CD8-positive, alpha-beta memory T cell (primary cell): ENCODE measurements at places on chromosomes 5 and 9.

DNA sequence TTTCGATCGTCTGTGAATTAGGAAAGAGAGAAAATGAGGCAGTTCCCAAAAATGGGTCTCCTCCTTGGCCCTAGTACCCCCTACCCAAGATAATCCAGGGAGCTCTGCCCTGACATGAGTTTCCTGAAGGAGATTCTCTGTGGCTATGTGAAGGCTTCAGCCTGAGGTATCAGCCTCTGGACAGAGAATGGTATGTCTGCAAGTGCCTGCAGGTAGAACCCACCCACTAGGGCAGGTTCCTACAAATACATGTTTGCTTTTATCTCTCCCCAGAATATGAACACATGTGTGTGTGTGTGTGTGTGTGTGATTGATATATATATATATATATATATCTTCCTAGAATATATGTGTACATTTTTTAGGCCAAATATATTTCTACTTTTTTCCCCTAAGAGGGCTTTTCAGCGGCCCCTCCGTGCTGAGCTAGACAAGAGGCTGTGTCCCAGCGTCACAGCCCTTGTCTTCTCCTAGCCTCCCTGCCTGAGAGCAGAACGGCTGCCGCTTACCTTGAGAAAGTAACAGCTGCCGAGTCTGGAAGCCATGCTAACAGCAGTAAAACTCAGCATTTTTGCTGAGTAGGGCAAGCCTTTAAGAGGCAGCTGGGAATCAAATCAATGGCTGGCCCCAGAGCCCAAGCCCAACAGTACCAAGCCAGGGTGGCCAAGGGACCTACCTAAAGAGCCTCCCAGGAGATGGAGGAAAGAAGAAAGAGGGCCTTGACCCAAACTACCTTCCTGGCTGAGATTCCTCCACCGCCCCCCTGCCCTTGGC is 2.1 kb downstream of the BRINP1 start:
- H3K27ac ChIP-seq: no peak overlapping the region
- H3K4me3 ChIP-seq: no peak overlapping the region
- no peaks in the 10 kb centered on the region for H3K27me3 ChIP-seq
- no peaks in the 10 kb centered on the region for H3K36me3 ChIP-seq

- H3K27me3 ChIP-seq: no peaks in the 10 kb centered on the region
- no peak for DNase-seq
Measured at GRCh38 chr5:83126501-83126900, 49.2 kb downstream of the XRCC4 start.

GRCh38 chr5:145178641-145179523 is 656.3 kb downstream of the PRELID2 start:
- DNase-seq: no peak
- no peaks in the 10 kb centered on the region for H3K4me1 ChIP-seq
- H3K27me3 ChIP-seq: no peaks in the 10 kb centered on the region
- no peak overlapping the region for H3K4me3 ChIP-seq
- no peaks in the 10 kb centered on the region for H3K36me3 ChIP-seq
- no peak overlapping the region for H3K27ac ChIP-seq

DNA sequence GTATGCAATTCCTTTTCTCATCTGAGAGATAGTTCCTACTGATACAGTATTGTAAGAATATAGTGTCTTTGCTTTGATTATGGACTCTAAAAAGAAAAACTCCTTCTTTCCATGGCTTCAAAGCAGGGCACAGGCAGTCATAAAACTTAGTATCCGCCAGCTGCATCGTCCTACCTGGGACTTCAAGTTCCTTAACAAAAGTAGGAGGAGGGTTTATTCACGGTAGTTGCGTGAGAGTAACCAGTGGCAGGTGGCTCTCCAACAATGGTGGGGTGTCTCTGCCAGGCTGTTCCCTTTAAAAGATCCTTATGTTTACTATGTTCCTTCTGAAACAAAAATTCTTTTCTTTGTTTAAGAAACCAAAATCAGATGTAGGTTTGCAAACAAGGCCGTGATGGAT is 173.5 kb upstream of the DMAC1 start:
- no peak overlapping the region for H3K4me3 ChIP-seq
- no peaks in the 10 kb centered on the region for H3K27me3 ChIP-seq
- peaks cover 43% of the 10 kb centered on the region for H3K4me1 ChIP-seq
- H3K27ac ChIP-seq: no peak overlapping the region

DNA sequence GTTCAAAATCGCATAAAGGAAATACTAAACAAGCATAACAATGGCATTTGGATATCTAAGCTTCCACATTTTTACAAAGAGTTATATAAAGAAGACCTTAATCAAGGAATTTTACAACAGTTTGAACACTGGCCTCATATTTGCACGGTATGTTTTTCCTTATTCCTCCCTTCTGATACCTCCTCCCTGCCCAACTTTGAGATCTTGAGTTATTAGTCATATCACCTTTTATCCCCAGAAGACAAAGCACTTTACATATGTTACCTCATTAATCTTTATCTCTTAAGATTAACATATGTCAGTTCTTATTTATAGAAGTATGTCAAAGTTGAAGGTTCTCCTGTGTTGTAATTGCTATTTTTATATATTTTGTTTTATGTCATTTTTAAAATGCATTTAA is 29.8 kb downstream of the TDRD7 start:
- no peak for DNase-seq
- no peak overlapping the region for H3K4me3 ChIP-seq
- H3K36me3 ChIP-seq: no peaks in the 10 kb centered on the region
- H3K4me1 ChIP-seq: no peaks in the 10 kb centered on the region

DNA sequence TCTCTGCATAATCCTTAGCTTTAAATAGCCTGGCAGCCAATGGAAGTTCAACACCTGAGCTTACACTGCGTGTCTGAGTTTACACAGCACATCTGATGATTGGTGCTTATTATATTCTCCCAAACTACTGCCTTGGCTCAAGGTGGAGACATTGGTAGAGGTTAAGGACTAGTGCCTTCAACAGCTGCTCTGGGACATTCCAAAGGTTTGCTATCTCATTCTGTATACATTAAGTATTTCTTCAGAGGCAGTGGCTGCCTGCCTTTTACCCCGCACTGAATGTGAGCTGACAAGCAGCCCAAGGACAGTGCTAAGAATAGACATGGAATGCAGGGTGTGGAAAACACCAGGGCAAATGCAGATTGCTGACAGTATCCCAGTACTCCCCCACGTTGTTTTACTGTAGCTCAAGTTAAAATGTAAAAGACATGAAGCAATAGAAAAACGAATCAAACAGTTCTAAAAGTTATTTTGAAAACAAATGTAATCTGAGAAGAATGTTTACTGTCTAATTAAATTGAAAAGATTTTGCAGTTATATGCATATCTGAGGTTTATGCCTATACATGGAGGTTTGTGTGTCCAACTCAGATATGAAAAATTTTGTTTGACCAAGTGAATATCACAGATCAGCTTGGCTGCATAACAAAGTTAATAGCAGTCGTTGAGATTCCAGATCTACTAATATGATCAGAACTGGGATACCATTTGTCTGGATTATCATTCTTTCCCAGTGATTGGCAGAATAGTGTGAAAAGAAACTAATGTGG is 1.8 kb downstream of the HSPB3 start:
- no peaks in the 10 kb centered on the region for H3K27me3 ChIP-seq
- DNase-seq: no peak
- no peak overlapping the region for H3K4me3 ChIP-seq
- no peaks in the 10 kb centered on the region for H3K4me1 ChIP-seq

GRCh38 chr5:79588696-79589095 is 23.5 kb upstream of the TENT2 start:
- DNase-seq: no peak
- H3K27me3 ChIP-seq: no peaks in the 10 kb centered on the region
- H3K36me3 ChIP-seq: no peaks in the 10 kb centered on the region
- H3K4me1 ChIP-seq: no peaks in the 10 kb centered on the region
- no peak overlapping the region for H3K27ac ChIP-seq

- no peaks in the 10 kb centered on the region for H3K27me3 ChIP-seq
- H3K4me1 ChIP-seq: no peaks in the 10 kb centered on the region
- no peak for DNase-seq
Measured at GRCh38 chr5:59062986-59063683, 480.3 kb downstream of the RAB3C start.

GRCh38 chr9:72856972-72857623 is 95.8 kb downstream of the ALDH1A1 start:
- H3K4me1 ChIP-seq: no peaks in the 10 kb centered on the region
- no peaks in the 10 kb centered on the region for H3K36me3 ChIP-seq
- DNase-seq: no peak
- H3K27ac ChIP-seq: no peak overlapping the region
- no peaks in the 10 kb centered on the region for H3K27me3 ChIP-seq

DNA sequence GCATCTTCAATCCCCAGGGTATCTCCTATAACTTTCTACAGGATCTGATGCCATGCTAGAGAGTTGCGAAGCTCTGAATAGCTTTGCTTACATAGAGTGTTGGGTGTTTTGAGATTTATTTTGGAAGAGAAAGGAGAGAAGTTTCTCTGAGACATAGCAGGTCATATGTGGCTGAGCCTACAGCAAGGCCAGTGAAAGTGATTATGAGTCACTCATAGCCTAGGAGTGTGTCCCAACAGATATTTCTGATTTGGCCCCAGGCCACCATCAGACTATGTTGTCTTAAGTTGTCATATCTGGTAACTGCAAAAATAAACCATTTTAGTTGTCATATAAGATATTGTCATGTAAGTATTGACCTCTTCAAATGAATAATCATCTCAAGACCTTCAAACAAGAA is 132.0 kb upstream of the RAI14 start:
- no peak for DNase-seq
- H3K36me3 ChIP-seq: no peaks in the 10 kb centered on the region
- H3K4me3 ChIP-seq: no peak overlapping the region
- H3K27me3 ChIP-seq: no peaks in the 10 kb centered on the region
- H3K4me1 ChIP-seq: no peaks in the 10 kb centered on the region
- H3K27ac ChIP-seq: no peak overlapping the region
